Stimulated activated memory B cell treated with anti-CD40 and anti-IgM and Interleukin-4, amounts not matched to agents 10 μg/mL and 1 μg/mL and 100 μg/mL, for 72 hours (primary cell): ENCODE measurements at places on chromosomes 2 and 18.

- no peak for ATAC-seq
Measured at GRCh38 chr2:31227711-31228125, 6.2 kb upstream of the EHD3 start.

DNA sequence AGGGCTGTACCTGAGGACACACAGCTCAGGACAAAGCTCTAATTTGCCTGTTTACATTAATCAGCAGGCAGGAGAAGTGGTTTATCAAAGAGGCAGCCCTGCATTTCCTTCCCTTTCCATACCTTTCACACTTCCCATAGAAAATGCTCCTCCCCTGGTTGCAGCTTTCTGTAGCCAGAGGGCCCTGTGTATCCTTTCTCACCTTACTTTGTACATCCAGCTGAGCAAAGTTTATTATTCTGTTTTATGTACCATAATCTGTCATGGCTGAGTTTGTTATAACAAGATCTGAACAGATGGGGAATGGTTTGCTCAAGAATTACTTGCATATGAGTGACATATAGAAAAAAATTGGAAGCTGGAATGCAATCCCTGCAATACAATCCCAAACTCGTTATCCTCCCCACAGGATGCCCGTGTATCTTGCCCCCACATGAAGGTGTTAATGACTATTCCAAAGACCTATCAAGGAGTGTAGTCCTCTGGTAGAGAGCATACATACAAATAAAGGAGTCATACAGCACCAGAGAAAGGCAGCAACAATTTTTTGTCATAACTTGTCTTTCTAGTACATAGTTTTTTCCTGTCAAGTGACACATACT lies 1025.8 kb upstream of the KLHL29 start:
- ATAC-seq: no peak

GRCh38 chr2:72010647-72011369 lies 136.9 kb downstream of the CYP26B1 start:
- ATAC-seq: no peak

GRCh38 chr2:28810384-28811285 lies at the start of gene SPDYA:
Gene SPDYA, plus strand, starts transcription at chr2:28810834. Its CDS starts 5,181 bp downstream, at chr2:28816015.
- ATAC-seq: peak; percentile 93

GRCh38 chr18:9475643-9476591 lies 604 bp downstream of the RALBP1 start:
- ATAC-seq: no peak

DNA sequence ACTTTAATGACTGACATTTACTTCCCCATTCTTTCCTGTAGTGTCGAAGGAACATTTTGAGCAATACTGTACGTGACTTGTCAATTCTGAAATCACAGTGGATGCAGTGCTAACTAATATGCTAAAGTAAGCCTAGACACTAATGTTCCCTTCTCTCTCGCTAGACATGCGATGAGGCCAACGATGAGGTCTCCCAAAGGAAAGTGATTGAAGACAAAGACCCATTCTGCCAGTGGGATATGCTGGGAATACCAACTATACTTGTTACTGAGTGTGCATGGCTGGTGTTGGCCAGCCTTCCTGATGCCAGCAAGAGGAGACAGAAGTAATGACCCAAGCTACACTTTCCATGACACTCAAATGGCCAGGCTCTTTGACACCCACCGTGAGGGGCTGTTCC lies 2.5 kb upstream of the SERPINE2 start:
- ATAC-seq: no peak

GRCh38 chr2:95063086-95063958 lies 37.8 kb downstream of the MAL start:
- ATAC-seq: peak; percentile 75

- ATAC-seq: no peak
Measured at GRCh38 chr2:120571015-120571728, 164.5 kb upstream of the GLI2 start.

- ATAC-seq: no peak
Measured at GRCh38 chr2:128544321-128545037, 225.8 kb upstream of the HS6ST1 start.

GRCh38 chr2:86747711-86748639 lies 27.9 kb downstream of the RMND5A start:
- peak; percentile 63 for ATAC-seq

DNA sequence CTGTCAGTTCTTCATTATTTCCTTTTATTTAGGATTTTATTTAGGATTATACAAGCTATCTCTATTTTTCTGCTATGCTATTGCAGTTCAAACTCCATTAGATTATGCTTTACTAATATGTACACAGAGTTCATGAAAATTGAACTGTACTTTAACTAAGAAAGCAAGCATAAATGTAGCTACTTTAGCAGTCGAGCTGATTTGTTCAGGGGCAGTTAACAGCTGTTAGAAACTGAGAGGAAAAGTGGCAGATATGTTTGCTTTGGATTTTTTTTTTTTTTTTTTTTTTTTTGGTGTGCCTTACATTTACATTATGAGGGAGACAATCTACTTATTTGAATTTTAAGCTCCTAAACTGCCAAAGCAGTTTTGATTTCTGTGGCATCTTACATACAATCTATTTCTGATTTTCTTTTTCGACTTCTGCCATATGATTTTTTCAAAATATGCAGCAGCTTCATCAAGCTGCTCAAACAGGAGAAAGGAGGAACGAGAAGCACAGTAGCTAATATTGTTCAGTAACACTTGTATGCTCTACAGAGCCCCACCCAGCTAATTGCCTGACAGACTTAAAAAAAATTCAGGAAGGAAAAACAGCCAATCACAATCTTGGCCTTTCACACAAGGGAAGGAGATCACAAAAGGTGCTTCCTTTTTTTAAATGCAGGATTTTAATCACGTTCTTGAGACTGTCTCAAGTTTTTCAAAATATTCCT lies 233.4 kb upstream of the SIX3 start:
- peak; percentile 90 for ATAC-seq

DNA sequence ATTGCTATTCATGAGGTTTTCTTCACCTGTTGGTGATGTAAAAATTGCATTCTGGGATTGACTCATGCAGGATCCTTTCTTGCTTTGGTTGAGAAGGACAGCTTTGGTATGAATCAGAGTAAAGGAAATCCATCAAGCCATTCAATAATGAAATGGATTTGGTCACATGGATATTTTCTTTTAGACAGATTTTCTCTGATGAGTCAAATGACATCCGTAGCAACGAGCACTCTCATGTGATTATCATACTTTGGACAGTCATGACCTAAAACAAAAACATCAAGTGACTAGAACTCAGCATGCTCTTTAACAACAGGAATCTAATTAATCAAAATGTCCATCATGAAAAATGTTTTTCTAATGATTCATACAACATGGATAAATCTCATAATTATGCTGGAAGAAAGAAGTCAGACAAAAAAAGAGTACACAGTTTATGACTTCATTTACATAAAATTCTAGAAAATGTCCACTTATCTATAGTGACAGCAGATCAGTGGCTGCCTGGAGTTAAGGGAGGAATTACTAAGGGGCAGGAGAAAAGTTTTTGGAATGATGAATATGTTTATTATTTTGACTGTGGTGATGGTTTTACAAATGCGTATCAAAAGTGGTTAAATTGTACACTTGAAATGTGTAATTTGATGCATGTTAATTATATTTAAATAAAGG lies 30.7 kb downstream of the TRAK2 start:
- no peak for ATAC-seq

- ATAC-seq: no peak
Measured at GRCh38 chr18:24027156-24027827, 12.7 kb downstream of the TTC39C start.

GRCh38 chr2:5886462-5886861 lies 194.3 kb downstream of the SOX11 start:
- ATAC-seq: no peak

DNA sequence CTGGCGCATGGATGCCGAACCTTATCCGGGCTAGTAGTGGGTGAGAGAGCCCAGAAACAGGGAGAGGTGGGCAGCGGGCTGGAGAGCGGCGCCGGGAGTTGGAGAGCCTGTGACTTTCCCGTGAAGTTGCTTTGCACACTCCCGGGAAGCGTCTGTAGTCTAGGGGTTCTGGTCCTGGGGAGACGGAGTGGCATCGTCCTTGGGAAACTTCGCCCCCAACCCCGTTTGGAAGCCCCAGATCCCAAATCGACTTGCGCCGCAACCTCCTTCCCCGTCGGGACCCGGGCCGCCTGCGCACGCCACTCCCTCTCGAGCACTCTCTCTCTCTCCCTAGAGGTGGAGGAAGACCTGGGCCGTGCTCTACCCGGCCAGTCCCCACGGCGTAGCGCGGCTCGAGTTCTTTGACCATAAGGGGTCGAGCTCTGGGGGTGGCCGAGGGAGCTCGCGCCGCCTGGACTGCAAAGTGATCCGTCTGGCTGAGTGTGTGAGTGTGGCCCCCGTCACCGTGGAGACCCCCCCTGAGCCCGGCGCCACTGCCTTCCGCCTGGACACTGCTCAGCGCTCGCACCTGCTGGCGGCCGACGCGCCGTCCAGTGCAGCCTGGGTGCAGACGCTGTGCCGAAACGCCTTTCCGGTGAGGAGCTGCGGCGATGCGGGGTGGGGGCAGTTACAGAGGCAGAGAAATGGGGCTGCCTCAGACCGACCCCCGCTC lies 456 bp downstream of the DOK1 start:
- peak; percentile 74 for ATAC-seq

- no peak for ATAC-seq
Measured at GRCh38 chr2:17181051-17181752, 337.0 kb downstream of the RAD51AP2 start.
